HFFc6 (cell line): ENCODE measurements at places on chromosomes 3 and 15. TPM values are rescaled to one million over a fixed set of nuclear protein-coding genes. Genes with fewer than 3 reads are reported as not detected.

DNA sequence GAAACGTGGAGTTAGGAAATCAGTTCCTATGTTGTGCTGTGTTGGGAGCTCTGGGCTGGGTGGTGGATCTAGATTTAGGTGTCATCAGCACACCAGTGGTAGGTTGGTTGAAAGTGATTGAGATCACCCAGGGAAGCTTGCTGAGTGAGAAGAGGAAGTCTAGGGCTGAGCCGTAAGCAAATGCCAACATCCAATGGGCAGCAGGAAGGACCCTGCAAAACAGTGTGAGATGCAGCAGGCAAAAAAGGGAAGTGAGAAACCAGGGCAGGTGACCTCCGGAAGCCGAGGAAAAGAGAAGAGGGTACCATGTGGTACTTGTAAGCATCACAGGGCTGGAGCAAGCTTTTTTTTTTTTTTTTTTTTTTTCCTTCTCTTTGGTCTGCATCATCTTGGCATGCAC, 15.9 kb upstream of the COPG1 start:
- no peak overlapping the region for H3K4me3 ChIP-seq
- DNase-seq, result no peak
- H3K4me1 ChIP-seq, result peaks cover 38% of the 10 kb centered on the region
- no peaks in the 10 kb centered on the region for H3K36me3 ChIP-seq
- H3K27ac ChIP-seq, result no peak overlapping the region

DNA sequence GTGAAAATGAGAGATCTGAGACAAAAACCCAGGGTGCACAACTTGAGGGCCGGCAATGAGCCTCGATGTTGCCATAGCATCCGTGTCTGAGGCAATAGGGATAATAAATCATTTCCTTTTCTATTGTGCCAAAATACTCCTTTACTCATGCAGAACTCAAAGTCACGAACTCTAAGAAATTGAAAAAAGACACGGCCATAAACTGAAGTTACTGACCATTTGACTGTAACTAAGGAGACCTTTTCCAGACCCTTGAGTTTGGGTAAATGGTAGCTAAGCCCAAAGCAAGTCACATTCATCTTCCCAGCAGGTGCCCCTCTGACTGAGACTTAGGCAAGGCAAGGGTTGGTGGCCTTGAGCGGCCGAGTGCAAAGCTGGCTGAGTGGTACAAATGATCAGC, 141.2 kb upstream of the SLCO3A1 start:
- H3K27ac ChIP-seq, result no peak overlapping the region
- DNase-seq, result no peak
- no peaks in the 10 kb centered on the region for H3K36me3 ChIP-seq
- H3K4me3 ChIP-seq, result no peak overlapping the region

DNA sequence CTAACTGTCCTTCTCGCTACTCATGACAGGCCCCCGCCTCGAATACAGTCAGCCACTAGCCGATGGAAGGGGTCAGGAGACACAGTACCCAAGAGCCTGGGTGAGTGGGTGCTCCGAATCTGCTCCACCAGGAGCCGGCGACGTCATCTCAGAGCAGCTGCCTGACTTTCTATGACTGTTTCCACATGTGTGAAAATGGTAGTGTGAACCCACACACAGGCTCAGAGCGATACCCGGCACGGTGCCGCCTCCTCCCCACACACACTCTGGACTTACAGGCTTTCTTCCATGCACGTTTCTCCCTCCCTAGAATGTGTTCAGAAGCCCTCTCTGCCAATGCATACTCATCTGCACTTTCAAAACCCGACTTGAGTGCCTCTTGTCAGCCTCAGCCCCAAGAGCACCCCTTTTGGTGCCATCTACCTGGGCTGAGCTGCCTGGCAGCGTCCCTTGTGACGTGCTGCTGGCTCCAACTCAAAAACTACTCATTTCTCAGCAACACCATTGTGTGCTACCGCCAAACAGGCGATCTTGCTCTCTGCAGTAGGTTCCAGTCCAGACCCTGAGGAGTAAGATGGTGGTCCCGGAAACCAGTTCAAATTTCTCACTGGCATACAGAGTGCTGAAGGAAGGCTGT, 29.7 kb downstream of the VGLL4 start:
- peak overlapping the region; percentile 74 for H3K27ac ChIP-seq
- peaks cover 94% of the 10 kb centered on the region for H3K4me1 ChIP-seq
- H3K4me3 ChIP-seq, result no peak overlapping the region
- no peak for DNase-seq
- H3K27me3 ChIP-seq, result peaks cover 3% of the 10 kb centered on the region
- peaks cover 26% of the 10 kb centered on the region for H3K36me3 ChIP-seq

DNA sequence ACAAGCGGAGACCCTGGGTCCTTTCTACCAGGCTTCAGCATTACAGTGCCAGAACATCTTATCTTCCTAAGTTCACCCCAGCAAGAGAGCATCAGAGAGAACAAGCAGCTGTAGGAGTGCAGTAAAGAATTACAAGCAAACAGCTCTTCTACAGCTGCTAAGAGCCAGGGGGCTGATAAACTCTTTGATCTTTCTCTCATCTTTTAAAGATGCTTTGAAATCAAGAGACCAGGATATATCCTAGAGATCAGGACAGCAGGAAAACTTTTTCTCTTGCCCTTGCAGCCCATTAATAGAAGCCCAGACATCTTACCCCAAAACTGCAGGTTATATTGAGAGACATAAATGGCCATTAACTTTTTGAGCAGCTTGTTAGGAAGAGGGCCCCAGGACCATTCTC, 198.1 kb downstream of the RSL24D1 start:
- no peak overlapping the region for H3K27ac ChIP-seq
- 0 out of 2 replicates have a peak, but pooled peaks cover under 1% of the 10 kb centered on the region for H3K36me3 ChIP-seq
- H3K27me3 ChIP-seq, result peaks cover 2% of the 10 kb centered on the region; the same call in 1 of the 2 replicates
- H3K4me1 ChIP-seq, result no peaks in the 10 kb centered on the region
- H3K4me3 ChIP-seq, result no peak overlapping the region

- no peak overlapping the region for H3K27ac ChIP-seq
- no peak overlapping the region for H3K4me3 ChIP-seq
- no peak for DNase-seq
Measured at GRCh38 chr3:9047452-9048346, 84.4 kb upstream of the RAD18 start.

- H3K36me3 ChIP-seq, result no peaks in the 10 kb centered on the region
- DNase-seq, result no peak
- no peaks in the 10 kb centered on the region for H3K4me1 ChIP-seq
- peaks cover 27% of the 10 kb centered on the region for H3K27me3 ChIP-seq
- H3K4me3 ChIP-seq, result no peak overlapping the region
- no peak overlapping the region for H3K27ac ChIP-seq
Measured at GRCh38 chr3:38608086-38608775, 41.3 kb downstream of the SCN5A start.

- H3K36me3 ChIP-seq, result peaks cover 24% of the 10 kb centered on the region
- DNase-seq, result peak; percentile 17
- peak overlapping the region; percentile 85 for H3K27ac ChIP-seq
- H3K27me3 ChIP-seq, result no peaks in the 10 kb centered on the region
Measured at GRCh38 chr3:129461461-129462146, 21.6 kb downstream of the IFT122 start.

GRCh38 chr3:137180220-137180619, 222.4 kb downstream of the IL20RB start:
- DNase-seq, result no peak
- H3K27ac ChIP-seq, result no peak overlapping the region
- no peaks in the 10 kb centered on the region; the same call in 1 of the 2 replicates for H3K27me3 ChIP-seq
- no peaks in the 10 kb centered on the region for H3K4me1 ChIP-seq
- H3K36me3 ChIP-seq, result no peaks in the 10 kb centered on the region

DNA sequence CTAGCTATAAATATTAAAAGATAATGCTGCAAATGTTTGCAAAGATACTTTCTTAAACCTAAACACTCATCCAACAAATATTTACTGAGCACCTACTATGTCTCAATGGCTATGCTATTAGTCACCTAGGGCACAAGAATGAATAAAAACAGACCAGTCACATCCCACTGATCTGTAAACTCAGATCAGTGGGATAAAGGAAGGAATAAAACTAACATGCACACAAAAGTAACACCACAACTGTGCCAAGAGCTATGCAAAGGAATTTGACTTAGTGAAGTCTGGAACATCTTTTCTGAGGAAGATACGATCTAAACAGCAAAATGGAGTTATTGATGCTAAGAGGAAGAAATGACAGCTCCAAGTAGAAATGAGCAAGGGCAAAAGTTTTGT, 56.6 kb downstream of the CBLB start:
- peaks cover 21% of the 10 kb centered on the region for H3K36me3 ChIP-seq
- H3K27me3 ChIP-seq, result no peaks in the 10 kb centered on the region
- DNase-seq, result peak; percentile 86
- H3K4me1 ChIP-seq, result peaks cover 58% of the 10 kb centered on the region
- H3K4me3 ChIP-seq, result peak overlapping the region; percentile 16

POLQ gene
- 3.2 to 7.5 TPM (median 6.9 TPM) in 3 replicates for total RNA-seq

DNA sequence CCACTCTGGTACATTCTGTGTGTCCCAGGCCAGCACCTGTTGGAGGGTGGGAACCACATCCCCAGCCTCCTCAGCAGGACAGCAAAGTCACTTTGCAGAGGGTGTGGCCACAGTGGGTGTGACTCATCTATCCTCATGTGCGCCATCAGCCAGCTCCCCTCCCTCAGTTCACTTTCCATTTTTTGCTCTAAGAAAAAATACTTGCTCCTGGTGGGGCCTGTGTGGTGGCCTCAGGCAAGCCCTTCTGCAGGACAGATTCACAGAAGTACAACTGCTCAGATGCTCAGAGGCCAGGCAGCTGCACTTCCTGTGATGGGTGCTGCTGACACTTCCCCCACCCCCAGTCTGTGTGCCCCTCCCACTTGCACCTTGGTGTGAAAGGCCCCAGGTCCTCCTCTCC, 78.3 kb upstream of the ALDH1L1 start:
- H3K27me3 ChIP-seq, result peaks cover 4% of the 10 kb centered on the region
- H3K4me1 ChIP-seq, result peaks cover 18% of the 10 kb centered on the region
- H3K36me3 ChIP-seq, result no peaks in the 10 kb centered on the region
- no peak overlapping the region for H3K27ac ChIP-seq

REC114 gene
- not detected in 3 replicates for total RNA-seq

HEXA gene
- total RNA-seq, result 84.8 to 101 TPM (median 98.0 TPM) in 3 replicates

- H3K27ac ChIP-seq, result no peak overlapping the region
- H3K36me3 ChIP-seq, result peaks cover 6% of the 10 kb centered on the region; the same call in 1 of the 2 replicates
- no peak for DNase-seq
- H3K4me3 ChIP-seq, result no peak overlapping the region
- no peaks in the 10 kb centered on the region for H3K4me1 ChIP-seq
Measured at GRCh38 chr3:130514681-130515080, 2.3 kb upstream of the COL6A6 start.
